ENCODE measurements at places on chromosomes 4 and X.

DNA sequence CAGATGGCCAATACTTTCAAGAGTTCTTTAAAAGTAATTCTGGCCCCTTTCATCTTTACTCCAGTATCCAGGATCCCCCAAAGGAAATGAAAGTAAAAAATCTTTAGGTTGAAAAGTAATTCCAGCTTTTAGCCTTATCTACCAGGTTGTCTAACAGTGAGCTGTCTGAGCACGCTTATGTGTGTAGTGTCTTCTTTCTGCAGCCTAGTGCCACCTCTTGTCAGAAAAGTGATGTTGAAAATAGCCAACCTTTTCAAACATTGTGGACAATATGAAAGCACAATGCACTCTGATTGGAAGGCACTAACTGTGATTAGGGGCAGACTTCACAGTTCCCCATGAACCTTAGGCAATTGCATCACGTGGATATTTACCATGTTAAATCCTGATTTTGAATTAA lies 92.1 kb downstream of the RELL1 start:
- DNase-seq: no peak

DNA sequence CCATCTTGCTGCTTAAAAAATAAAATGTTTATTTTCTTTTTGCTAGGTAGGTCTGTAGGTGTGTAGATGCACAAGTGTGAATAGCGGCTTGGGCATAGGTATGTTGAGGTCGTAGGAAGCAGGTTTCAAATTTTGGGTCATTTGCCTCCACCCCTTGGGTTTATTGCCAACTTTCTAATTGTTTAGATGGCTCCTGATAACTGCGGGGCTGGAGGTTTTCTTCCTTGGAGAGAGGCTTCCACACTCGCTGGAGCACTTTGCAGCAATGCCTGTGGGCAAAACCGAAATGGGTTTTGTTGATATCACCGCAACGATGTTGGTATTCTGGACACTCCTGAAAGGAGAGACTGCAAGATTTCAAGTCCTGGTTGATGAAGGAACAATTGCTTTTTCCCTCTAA lies 3.9 kb upstream of the POU4F2 start:
- DNase-seq: no peak

GRCh38 chrX:99795495-99795894 lies 614.6 kb downstream of the PCDH19 start:
- DNase-seq: no peak

GRCh38 chr4:96063639-96064038 lies 223.7 kb downstream of the PDHA2 start:
- no peak for DNase-seq

DNA sequence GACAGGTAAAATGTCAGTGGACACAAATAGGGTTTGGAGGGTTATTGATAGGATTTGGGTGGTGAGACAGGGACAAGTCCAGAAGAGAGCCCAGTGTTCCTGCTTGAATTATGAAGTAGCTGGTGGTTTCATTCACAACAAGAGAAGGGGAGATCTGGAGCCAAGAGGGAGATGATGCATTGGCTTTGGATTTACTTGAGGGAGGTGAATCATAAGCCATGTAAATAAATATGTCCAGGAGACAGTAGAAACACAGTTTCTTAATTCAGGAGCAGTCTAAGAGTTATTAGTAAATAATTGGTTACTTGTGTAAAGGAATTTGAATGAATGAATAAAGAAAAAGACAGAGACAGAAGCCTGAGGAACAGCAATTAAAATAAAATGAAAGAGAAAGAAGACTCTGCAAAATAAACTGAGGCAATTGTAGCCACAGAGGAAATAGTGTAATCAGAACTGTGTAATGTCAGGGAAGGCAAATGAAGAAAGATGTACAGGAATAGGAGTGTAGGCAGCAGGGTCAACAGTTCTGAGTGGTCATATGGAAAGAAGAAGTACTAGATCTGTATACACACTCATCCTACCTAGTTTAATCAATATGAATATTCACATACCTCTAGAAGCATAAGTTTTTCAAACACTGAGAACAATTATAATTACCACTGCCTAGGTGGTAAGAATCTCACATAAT lies 50.2 kb upstream of the CXCL8 start:
- DNase-seq: no peak

DNA sequence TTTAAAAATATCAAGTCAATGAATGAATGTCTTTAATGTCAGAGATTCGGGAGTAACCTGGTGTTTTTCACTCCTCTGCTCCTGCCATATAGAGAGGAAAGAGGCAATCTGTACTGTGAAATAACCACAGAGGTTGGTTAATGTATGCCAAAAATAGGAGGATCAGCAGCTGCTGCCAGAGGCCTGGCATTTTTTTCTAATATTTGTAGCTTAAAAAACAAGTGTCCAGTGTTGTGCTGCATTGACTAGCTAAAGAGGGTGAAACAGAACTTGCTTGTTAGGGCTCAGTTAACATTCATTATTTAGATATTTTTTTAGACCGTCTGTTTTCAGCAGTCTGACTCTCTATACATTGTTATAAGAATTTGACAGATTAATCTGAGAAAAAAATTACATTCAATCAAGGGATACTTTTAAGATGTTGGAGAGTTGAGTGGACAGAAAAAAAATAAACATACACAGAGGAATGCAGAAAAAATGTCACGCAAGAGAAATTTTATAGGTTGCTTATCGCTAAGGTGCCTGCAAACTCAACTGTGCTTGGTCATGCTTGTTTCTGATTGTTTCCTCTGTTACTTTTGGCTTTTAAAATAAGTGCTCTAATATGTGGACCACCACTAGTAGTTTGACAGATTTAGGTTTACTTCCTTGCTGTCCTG lies 392.3 kb upstream of the GALNT7 start:
- no peak for DNase-seq

DNA sequence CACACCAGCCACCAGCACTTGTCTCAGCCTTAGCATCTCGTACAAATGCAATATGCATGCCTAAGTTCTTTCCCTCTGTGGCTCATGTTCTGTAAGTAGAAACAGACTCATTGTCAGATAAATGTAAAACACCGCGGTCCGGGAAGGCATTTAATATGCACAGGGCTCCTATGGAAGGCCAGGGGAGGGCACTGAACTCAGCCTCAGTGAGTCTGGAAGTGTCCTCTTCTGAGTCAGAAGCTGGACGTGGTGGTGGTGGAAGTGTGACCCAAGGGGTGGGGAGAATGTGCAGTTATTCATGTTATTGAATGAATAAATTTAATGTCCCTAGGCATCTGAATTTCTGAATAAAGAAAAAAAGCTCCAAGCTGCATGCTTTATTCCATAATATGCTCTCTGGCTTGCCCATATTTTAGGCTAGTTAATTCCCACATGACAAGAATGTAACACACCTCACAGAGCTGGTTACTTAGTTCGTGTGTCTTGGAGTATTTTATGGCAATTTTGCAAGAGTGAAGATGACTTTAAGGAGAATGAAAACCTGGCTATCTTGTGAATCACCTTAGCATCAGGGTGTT lies 193.1 kb upstream of the GATB start:
- DNase-seq: no peak
